Uterus (tissue), 4 donors: ENCODE measurements at places on chromosomes 6 and 20.

DNA sequence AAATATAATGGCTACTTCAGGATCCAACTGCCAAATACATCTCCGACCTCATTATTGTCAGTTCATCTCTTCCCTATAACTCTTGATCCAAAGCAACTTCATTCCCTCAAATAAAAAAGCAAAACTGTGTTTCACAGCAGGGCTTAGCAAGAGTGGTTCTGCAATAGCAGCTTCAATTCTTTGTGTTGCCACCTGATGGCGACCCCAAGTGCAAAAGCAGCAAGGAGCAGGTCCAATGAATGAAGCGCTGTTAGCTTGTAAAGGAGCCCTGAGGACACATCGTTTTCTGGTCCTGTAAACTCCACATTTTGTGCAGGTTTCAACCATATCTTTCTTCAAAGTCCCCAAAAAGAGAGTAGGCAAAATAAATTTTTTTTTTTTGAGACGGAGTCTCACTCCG lies 19.6 kb downstream of the RTN4IP1 start:
- DNase-seq: no peak

- no peak for DNase-seq
These were observed 28.9 kb downstream of the PSMB9 start for GRCh38 chr6:32882879-32883250.

DNA sequence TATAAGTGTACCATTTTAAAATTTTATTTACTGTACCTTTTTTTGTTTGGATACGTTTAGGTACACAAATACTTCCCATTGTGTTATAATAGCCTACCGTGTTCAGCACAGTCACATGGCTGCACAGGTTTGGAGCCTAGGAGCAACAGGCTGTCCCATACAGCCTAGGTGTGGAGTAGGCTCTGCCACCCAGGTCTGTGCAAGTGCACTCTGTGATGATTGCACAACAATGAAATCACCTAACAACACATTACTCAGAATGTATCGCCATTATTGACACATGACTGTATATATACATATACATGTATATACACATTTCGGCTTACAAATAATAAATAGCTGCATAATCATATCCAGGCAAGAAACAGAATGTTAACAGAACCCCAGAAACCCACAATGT lies 15.4 kb downstream of the SERAC1 start:
- no peak for DNase-seq

GRCh38 chr6:108145639-108146038 lies 20.2 kb upstream of the NR2E1 start:
- no peak for DNase-seq

GRCh38 chr20:61027218-61027617 lies 224.8 kb upstream of the CDH4 start:
- no peak for DNase-seq

- peak; percentile 22 for DNase-seq
These were observed 1153.1 kb upstream of the GJE1 start for GRCh38 chr6:140979642-140980091.

DNA sequence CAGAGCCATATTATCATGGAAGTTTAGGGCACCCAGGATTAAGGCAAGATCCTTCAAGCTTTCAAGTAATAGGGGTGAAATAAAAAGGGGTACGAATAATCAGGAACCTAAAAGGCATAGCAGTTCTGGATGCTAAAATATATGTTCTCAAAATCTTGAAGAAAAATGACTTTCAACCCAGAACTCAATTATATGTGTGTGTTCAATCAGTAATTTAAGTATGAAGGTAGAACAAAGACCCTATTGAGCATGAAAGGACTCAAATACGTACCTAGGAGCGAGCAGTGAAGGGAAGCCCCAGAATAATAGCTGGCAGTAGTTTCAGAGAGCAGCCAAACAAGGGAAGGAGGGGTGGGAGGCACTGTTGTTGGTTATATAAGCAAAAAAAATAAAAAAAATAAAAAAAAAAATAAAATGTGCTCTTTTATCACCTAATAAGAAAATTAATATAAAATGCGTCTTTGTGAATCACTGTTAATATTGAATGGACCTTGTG lies 45.4 kb downstream of the MYO6 start:
- no peak for DNase-seq

- no peak for DNase-seq
These were observed 10.0 kb downstream of the RNF182 start for GRCh38 chr6:13934721-13935120.

DNA sequence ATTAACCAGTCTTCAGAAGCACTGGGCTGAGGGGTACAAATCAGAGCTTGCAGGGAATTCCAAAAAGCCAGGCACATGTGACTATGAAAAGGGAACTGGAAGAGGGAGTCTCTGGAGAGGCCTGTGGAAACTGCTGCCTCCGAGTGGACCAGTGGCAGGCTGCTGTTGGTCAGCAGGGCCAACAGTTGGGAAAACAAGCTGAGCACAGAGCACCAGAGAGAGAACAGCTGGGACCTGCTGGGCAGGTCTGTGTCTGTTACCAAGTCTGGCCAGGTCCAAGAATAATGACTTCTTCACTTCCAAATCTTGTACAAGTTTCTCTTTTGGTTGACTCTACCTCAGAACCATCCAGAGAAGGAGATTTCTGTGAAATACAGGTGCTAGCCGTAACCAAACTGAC lies 81.4 kb downstream of the LIN28B start:
- no peak for DNase-seq

DNA sequence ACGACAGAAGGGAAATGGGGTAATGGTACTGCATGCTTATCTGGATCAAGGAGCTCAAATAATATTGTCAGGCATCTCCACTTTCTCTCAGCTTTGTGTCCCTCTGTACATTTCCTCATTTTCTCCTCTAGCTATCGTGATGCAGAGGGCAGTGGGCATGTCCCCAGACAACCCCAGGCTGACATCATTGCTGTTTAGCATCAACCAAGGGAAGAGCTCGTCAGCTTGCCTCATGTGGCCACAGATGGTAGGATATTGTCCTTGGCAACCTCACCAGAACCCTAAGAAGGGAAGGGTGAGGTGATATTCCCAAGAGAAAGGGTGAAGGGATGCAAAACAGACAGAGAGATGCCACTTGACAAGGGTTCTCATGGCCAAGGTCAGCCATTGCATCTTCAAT lies 58.3 kb downstream of the MAFB start:
- no peak for DNase-seq

GRCh38 chr6:39707962-39708683 lies 17.1 kb downstream of the KIF6 start:
- DNase-seq: no peak

- peak; percentile 26 for DNase-seq
These were observed 52.7 kb downstream of the LYRM4 start for GRCh38 chr6:5208057-5208456.

GRCh38 chr20:5401277-5401875 lies 84.6 kb upstream of the PROKR2 start:
- DNase-seq: no peak

GRCh38 chr6:112877134-112878100 lies 530.3 kb downstream of the RFPL4B start:
- no peak for DNase-seq

DNA sequence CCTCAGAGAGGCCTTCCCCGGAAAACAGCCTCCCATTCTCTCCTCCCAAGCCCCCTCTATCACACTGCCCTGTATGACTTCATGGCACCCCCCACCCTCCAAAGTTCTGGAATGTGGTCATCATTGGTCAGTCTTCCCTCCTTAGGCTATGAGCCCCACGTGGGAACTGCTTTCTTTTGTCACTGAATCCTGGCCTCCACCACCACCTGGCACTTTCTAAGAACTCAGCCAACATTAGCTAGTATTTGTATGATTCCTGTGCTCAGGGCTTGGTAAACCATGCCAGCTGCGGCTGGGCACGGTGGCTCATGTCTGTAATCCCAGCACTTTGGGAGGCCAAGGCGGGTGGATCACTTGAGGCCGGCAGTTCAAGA lies 8.4 kb upstream of the E2F1 start:
- no peak for DNase-seq

DNA sequence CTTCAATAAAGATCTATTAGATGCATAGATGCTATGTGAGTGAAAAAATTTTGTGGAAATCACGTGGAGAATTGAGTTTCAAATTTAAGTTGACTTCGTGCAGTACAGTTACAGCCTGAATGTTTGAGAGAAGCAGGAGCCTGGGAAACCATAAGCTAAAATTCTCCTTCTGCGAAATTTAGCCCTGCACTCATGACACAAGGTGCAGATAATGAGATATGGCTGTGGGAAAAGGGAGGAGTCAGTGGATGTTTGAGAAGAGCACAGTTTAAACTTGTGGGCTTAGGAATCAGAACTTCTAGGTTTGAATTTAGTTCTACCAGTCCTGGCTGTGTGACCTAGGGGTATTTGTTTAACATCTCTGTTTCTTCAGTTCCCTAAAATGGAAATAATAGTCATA lies 32.1 kb upstream of the SIRPG start:
- no peak for DNase-seq

DNA sequence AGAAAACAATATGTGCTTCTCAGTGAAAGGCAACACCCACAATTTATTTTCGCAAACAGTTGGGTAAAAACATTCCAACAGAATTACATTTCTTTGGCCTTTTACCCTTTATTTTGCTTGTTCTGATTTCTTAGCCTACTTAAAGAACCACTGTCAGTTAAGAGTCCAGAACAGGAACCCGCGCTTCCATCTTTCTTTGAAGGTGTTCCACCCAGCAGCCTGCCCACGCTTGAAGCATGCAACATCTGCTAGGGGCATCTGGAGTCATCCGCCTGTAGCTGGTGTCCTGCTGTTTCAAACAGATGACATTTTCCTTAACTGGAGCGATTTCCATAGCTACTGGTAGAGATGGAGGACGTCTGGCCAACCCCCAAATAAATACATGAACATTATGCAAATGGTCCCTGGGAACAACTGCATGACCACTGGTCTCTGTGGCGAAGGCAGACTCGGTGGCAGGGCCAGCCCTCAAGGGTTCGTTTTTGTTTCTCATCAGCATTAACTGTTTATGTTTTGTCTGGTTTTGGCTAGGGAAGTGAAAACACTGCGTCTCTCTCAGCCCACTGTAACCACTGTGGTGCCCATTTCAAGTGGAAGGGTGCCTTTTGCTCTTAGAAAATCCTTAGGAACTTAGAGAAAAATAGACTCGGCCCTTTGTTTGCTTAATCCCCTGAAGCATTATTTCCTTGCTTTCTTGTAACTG lies 51.6 kb downstream of the LAMA4 start:
- DNase-seq: no peak

DNA sequence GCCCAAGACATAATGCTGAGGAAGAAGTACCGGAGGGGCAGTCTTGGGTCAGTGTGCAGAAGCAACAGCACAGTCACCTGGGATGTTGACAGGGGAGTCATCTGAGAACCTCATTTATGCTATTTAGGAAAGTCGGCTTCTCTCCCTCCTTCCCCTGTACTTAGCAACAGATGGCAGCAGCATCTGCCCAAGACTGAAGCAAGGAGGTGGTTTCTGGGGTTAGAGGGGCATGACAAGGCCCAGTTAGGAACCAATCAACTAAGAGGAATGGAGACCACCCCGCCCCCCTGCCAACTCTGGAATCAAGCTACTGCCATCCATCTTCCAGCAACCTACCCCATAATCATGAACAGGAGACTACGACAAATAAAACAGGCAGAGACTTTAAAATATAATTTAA lies 21.7 kb downstream of the RIPK1 start:
- no peak for DNase-seq
